Fibroblast of skin of right biceps (primary cell): ENCODE measurements at places on chromosomes 2 and 18.
A peak's percentile ranks its signal among the peaks of the same experiment; 100 is the strongest.

GRCh38 chr2:7774481-7774880 lies 857.3 kb downstream of the RNF144A start:
- DNase-seq, result no peak

DNA sequence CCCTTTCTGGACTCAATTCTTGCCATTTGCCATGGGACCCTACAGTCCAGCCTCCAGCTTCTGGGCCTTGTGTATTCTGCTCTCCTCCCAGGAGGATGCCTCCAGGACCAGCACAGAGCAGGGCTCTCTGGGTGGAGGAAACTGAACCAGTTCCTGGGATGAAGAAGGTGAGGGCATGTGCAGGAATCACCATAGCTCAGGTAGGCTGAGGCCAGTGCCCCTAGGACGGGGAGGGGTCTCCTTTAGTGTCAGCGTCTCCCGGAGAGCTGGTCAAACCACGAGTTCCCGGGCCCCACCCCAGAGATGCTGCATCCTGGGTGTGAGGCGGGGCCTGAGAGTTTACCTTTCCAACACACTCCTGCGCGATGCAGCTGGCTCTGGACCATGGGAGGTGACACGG lies 5.8 kb upstream of the PRELID3A start:
- no peak for DNase-seq

- peak; percentile 52 for DNase-seq
Observed at GRCh38 chr2:102615620-102616436, 3.5 kb upstream of the SLC9A2 start.

GRCh38 chr18:64037812-64038414 lies 68.0 kb downstream of the SERPINB8 start:
- DNase-seq, result peak; percentile 28

DNA sequence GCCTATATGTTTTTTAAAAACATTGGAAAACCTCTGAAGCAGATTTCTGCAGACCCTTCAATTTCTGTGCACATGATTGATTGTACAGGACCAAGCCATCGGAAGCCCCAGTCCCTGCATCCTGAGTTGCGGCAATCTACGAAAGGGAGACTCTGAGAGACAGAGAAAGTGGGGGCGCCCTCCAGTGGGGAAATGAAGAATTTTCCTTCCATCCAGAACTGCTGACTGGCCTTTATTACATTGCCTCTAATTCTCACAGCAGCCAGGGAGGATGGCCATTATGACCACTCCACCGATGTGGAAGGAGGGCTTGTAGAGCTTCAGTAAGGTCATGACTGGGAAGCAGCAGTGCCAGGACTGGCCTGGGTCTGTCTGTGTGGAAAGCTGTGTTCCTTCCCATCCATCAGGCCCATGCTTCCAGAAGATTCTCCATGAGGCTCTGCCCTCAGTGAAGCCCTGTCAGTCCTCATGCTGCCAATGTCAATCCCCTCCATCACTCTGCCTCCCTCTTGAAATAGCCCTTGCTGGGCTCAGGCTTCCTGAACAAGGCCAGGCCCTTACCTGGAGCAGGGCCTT lies 20.0 kb upstream of the RESP18 start:
- DNase-seq, result peak; percentile 79

DNA sequence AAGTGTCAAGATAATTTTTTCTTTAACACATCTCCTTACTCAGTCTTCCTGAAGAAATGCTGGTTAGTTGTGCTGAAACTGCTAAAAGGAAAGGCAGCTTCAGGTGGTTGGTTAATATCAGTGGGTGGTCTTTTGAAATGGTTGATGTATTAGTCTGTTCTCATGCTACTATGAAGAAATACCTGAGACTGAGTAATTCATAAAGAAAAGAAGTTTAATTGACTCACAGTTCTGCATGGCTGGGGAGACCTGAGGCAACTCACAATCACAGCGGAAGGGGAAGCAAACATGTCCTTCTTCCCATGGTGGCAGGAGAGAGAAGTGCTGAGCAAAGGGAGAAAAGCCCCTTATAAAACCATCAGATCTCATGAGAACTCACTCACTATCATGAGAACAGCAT lies 125.9 kb upstream of the CYRIA start:
- DNase-seq, result no peak

GRCh38 chr18:28905509-28905908 lies 728.6 kb upstream of the CDH2 start:
- peak; percentile 71 for DNase-seq

- DNase-seq, result no peak
Observed at GRCh38 chr18:25724121-25724520, 366.3 kb downstream of the SS18 start.

DNA sequence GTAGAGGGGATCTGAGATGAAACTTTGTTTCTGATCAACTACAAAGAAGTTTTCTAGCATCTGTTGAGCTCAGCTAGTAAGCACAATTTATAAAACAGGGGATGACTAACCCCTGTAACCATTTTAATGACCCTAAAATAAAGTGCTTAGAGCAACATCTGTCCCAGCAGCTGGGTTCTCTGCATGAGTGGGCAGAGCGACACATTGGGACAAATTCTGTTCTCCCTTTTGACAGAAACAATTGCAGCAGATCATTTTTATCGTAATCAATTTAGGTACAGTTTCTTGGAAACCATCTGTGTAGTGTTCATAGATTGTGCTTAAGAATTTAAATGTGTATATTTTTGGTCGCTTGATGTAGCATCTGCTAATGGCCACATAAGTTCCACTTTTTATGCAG lies 678.0 kb downstream of the RNF144A start:
- peak; percentile 15 for DNase-seq
